Endothelial cell (in vitro differentiated cells): ENCODE measurements at places on chromosomes 11 and 22.

- no peak for DNase-seq
Observed at GRCh38 chr11:112596324-112596723, 335.7 kb upstream of the PLET1 start.

GRCh38 chr11:69114811-69115523 lies 40.8 kb upstream of the SMIM38 start:
- DNase-seq: no peak

DNA sequence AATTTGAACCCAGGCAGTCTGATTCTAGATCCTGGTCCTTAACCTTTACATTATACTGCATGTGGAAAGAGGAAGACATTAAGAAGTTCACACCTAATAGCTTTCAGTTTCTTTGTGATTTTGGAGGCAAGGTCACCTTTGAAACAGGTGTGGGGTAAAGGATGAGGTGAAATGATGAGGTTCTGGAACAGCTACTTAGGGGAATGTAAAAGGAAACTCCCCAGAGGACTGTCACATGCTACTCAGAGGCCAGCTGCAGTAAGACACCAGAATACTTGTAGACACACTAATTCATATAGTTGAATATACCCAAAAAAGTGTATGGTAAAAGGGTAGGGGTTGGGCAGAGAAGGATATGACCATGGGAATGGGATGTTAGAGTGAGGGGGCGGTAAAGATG lies 5.4 kb downstream of the APIP start:
- DNase-seq: no peak

DNA sequence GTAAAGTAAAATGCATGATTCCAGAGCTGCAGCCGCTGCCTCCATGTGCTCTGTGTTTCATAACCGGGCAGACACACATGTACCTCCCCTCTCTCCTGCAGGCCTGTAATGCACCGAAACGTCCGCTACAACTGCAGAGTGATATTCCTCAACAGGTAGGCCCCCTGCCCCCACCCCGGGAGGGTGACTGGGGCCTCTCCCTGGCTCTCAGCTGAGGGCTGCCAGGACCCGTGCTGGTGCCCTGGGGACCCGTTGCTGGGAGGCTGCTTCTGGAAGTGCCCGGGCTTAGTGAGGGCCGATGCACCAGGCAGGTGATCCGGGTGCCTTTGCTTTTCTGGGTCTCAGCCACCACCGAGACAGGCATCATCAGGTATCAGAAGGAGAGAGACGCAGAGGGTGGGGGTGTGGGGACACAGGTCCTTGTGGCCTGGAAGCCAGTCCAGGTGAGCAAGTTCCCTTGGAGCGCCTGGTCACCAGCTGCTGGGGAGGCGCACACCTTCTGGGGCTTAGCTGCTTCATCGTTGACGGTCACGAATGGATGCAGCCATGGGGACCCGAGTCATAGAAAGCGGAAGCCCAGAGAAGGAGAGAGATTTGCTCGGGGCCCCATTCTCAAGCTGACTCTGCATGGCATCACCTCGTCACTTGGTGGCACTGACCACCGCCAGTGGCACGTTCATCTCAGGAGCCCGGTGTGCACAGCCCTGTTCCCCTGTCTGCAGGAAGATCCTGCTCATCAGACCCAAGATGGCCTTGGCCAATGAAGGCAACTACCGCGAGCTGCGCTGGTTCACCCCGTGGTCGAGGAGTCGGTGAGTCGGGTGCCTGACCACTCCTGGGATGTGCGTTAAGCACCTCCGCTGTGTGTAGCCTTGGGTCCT lies 10.6 kb downstream of the NADSYN1 start:
- no peak for DNase-seq

DNA sequence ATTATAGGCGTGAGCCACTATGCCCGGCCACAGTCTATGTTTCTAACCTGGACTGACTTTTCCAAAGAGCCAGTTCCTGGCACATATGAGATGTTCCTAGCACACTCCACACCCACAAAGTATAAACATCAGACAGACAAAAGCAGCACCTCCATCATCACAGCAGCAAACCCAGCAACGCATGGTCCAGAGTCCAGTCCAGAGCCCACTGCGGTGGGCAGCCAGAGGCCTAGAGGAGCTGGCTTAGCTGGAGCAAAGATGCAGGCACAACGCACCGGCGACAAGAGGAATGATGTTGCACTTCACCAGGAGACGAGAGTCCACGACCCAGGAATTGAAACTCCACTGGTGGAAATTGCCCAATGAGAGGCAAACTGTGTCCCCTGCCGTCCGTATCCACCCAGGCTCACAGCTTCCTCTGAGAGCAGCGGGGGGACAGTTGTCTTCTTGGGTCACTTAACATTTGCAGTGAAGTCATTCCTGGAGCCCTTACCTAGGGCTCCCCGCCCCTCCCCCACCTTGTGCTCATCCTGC lies 36.6 kb downstream of the RPS6KA4 start:
- no peak for DNase-seq

GRCh38 chr11:112176077-112176476 lies 765 bp downstream of the BCO2 start:
- no peak for DNase-seq

- DNase-seq: peak; percentile 5
Observed at GRCh38 chr11:36792996-36793914, 195.2 kb upstream of the RAG2 start.

GRCh38 chr11:75342231-75342918 lies 9.1 kb downstream of the ARRB1 start:
- DNase-seq: no peak

DNA sequence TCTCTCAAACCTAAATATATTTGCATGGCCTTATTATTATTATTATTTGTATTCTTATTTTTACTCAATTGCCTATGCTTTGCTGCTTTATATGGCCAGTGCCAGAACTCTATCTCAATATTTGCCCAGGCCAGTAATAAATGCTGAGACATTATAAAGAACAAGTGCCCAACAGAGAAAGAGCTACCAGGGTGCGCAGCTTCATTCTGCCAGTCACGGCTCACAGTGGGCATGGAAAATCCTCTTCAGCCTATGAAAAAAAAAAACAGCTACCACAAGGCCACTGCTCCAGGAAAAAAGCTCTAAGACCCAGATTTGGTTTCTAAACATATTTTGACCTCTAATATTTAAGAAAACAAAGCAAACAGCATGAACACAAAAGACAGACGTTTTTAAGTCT lies 1223.6 kb downstream of the LRRC4C start:
- DNase-seq: no peak

- no peak for DNase-seq
Observed at GRCh38 chr11:29361369-29361768, 655.5 kb downstream of the KCNA4 start.

DNA sequence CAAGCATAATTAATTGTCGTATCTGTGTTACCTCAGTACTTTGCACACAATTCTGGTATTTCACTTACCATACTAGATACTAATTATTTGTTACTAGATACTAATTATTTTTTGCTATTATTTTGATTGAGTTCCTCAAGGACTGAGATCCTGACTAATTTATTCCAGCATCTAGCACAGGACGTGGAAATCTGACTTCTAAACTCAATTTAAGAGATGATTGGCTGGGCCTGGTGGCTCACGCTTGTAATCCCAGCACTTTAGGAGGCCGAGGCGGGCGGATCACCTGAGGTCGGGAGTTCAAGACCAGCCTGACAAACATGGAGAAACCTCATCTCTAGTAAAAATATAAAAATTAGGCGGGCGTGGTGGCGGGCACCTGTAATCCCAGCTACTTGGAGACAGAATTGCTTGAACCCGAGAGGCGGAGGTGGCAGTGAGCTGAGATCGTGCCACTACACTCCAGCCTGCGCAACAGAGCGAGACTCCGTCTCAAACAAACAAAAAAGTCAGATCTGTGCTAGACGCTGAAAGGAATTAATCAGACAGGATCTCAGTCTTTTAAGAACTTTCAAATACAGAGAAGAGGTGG lies 527 bp upstream of the MRPL48 start:
- no peak for DNase-seq

GRCh38 chr11:121634889-121635288 lies 182.1 kb upstream of the SORL1-AS1 start:
- no peak for DNase-seq

- DNase-seq: no peak
Observed at GRCh38 chr11:115092516-115092915, 411.7 kb downstream of the CADM1 start.

DNA sequence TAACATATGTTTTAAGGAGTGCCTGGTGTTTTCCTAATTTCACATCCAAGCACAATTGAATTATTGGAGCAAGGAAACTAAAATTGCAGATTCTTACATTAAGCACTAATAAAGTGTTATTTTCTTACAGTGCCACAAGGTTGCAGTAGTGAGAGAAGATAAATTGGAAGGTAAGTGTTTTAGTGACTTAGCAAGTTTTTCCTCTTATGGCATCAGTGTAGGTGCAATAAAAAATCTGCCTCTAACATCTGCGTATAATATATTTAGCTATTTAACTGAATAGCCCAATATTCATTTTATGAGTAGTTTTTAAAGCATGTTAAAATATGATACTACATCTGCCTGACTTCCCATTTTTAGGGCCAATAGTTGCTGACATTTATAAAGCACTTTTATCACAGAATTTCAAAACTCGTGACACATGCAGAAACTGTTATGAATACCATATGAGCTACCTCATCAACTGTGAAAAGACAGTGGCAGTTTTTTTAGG lies 19.0 kb downstream of the POLD3 start:
- DNase-seq: no peak

GRCh38 chr11:113764527-113765219 lies 8.8 kb downstream of the ZW10 start:
- no peak for DNase-seq

DNA sequence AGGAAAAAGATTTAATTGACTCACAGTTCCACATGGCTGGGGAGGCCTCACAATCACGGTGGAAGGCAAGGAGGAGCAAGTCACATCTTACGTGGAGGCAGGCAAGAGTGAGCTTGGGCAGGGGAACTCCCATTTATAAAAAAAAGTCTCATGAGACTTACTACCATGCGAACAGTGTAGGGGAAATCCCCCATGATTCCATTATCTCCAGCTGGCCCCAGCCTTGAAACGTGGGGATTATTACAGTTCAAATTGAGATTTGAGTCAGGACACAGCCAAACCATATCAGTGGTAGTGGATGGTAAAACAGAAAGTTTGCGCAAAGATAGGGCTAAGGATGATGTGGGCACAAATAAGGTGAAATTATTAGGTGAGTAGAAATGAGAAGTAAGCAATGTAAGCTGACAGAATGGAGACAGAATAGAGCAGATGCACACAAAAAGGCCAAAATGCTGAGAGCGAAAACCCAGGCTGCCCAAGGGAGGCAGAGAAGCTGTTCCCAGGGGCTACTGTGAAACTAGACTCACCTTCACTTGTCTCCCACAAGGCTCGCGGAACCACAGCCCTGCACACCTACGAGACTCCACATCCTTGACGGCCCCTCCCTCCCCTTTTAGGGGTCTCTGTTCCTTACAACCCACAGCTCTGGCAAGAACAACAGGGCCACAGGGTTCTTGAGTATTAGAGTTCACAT lies 377.6 kb downstream of the CADM1 start:
- no peak for DNase-seq

DNA sequence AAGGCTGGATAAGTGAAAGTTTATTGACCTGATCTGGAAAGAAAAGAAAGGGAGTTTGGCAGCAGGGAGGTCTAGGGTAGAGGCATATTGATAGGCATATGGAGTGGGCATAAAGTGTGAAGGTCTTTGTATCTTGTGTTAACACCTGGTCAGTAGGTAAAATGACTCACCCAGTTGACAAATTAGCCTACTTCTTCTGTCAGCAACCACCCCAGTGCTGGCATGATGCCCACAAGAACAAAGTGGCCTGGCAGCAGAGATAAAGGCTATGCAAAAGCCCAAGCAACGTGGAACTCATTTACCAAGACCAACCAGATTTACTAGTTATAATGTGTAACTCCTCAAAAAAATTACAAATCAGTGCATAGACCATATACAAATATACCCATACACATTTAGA lies 4.9 kb downstream of the OR10A3 start:
- no peak for DNase-seq

- DNase-seq: no peak
Observed at GRCh38 chr11:135073870-135074269, 661.8 kb upstream of the B3GAT1 start.

DNA sequence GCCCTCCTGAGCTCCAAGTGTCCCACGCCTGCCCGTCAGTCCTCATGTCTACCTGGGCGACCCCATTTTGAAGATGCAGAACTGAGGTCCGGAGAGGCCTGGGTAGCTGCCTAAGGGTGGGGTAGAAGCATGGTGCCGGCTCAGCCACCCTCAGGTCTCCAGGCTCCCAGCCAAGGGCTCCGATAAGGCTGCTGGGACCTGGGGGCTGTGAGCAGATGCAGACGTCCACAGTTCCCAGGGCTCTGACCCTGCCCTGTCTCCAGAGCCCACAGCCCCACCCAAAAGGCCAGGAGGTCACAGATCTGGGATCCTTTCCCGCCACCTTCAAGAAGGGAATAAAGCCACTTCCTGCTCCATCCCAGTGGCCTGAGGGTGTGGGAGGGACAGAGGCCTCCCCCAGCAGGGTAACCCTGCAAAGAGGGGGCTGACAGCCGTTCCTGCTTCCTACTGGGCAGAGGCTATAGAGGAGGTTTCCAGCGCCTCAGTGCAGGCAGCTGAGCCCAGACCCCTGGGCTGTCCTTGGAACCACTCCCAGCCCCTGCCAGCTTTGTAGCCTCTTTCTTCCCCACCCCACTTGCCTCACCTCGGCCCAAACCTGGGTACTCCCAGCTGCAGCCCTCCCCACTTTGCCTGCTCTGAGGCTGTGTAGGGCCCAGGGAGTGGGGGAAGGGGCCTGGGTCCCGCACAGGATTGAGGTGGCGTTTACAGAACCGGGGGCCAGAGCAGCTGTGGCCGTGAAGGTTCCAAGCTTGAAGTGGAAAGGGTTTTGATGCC lies 85.5 kb downstream of the CDKN1C start:
- DNase-seq: no peak

DNA sequence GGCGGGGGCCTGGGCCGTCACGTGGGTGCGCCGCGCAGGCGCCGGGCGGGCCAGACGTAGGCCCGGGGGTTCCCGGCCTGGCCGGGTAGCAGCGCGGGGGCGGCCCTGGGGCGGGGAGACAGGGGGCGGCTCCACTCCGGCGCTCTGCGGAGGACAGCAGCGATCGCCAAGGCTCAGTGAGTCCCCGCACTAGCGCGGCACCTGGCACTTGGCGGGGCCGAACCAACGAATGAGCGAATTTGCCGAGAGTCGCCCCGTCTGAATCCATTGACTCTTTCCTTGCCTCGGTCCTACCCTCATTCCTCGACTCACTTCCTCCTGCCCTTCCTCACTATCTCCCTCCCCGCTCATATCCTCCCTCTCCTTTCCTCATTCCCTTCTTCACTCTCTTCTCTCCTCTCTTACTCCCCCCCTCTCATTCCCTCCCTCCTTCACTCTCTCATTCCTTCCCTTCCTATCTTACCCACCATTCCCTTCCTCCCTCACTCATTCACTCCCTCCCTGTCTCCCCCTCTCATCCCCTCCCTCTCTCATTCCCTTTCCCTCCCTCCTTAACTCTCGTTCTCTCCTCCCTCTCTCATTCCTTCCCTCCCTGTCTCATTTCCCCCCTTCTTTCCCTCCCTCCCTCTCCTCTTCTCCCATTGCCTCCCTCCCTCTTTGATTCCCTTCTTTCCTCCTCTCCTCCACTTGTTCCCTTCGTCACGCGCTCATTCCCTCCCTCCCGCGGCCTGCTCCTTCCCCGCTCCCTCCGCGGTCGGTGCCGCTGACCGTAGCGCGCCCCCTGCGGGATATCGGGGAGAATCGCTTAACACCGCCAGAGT lies 476 bp upstream of the KLHL22 start:
- peak; percentile 93 for DNase-seq

- DNase-seq: no peak
Observed at GRCh38 chr11:68004551-68005335, 846 bp upstream of the UNC93B1 start.
